Kidney (tissue), 22 donors: ENCODE measurements at places on chromosomes 12 and 14.

- peak overlapping the region; percentile 86 for H3K27ac ChIP-seq
- H3K4me1 ChIP-seq: no peaks in the 10 kb centered on the region
- no peaks in the 10 kb centered on the region for H3K36me3 ChIP-seq
- DNase-seq: no peak
These were observed 235.3 kb downstream of the CCDC91 start for GRCh38 chr12:28425526-28425925.

- DNase-seq: no peak
- H3K4me1 ChIP-seq: no peaks in the 10 kb centered on the region
- no peaks in the 10 kb centered on the region for H3K27me3 ChIP-seq
- H3K27ac ChIP-seq: no peak overlapping the region
- H3K36me3 ChIP-seq: no peaks in the 10 kb centered on the region
These were observed 372.9 kb downstream of the C12orf50 start for GRCh38 chr12:87656311-87656710.

DNA sequence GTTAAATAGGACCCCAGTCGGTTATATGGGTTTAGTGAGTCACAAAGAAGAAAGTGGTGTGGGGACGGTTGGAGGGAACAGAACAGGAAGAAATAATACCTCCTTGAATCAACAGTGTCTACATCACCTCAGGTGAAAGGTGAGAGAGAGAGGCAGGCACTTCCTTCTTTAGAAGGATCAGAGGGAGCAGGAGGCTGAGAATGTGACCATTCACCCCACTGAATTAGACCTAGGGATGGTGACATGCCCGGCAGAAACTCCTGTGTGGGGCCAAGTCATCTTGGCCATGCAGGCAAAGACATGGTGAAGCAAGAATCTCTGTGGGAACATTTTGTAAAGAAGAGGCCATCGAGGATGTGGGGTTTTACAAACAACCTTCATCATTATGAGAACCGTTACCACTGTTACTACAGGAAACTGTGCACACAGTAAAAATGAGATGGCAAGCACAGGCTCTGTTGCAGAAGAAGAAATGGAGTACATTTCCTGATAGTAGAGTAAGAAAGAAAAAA, 1196.9 kb downstream of the VRK1 start:
- H3K36me3 ChIP-seq: no peaks in the 10 kb centered on the region
- DNase-seq: no peak
- H3K27ac ChIP-seq: no peak overlapping the region
- no peaks in the 10 kb centered on the region for H3K27me3 ChIP-seq

DNA sequence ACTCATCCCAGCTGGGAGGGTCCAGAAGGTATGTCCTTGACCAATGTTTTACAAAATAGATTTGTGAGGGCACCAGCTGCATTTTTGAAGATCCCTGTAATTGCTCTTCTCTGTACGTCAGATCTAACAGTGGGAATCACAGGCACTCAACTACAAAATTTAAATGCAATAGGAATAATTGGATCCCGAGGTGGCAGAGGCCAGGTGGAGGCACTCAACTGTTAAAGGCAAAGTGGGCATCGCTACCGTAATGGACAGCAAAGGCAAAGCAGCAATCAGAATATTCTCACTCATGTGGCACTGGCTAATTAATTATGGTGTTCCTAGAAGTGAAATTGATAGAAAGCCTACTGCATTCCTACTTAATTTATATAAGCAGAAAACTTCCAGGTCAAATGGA, 27.9 kb upstream of the PSMC1 start:
- H3K4me3 ChIP-seq: no peak overlapping the region
- H3K36me3 ChIP-seq: no peaks in the 10 kb centered on the region
- H3K4me1 ChIP-seq: no peaks in the 10 kb centered on the region

GRCh38 chr12:93109551-93110203, 180.6 kb upstream of the EEA1 start:
- H3K27ac ChIP-seq: no peak overlapping the region
- H3K36me3 ChIP-seq: no peaks in the 10 kb centered on the region
- no peak for DNase-seq
- no peak overlapping the region for H3K4me3 ChIP-seq

DNA sequence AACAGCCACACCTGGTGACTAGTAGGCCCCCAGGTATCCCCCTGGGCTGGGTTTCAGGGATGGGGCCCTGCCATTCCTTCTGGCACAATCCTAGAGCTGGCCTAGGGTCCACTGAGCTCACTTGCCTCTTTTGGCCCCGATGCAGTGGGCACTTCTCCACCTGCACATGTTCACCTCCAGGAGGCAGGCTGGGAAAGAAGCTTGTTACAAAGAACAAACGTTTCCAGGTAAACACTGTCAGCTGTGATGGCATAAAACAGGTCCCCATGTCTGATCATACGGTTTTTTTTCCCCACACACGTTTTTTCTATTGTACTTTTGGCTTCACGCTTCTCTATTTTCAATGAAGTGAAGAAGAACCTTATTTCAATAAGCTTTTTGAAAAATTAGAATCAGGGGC, 15.8 kb upstream of the HVCN1 start:
- H3K4me3 ChIP-seq: no peak overlapping the region
- H3K27me3 ChIP-seq: no peaks in the 10 kb centered on the region
- DNase-seq: no peak
- H3K4me1 ChIP-seq: no peaks in the 10 kb centered on the region

DNA sequence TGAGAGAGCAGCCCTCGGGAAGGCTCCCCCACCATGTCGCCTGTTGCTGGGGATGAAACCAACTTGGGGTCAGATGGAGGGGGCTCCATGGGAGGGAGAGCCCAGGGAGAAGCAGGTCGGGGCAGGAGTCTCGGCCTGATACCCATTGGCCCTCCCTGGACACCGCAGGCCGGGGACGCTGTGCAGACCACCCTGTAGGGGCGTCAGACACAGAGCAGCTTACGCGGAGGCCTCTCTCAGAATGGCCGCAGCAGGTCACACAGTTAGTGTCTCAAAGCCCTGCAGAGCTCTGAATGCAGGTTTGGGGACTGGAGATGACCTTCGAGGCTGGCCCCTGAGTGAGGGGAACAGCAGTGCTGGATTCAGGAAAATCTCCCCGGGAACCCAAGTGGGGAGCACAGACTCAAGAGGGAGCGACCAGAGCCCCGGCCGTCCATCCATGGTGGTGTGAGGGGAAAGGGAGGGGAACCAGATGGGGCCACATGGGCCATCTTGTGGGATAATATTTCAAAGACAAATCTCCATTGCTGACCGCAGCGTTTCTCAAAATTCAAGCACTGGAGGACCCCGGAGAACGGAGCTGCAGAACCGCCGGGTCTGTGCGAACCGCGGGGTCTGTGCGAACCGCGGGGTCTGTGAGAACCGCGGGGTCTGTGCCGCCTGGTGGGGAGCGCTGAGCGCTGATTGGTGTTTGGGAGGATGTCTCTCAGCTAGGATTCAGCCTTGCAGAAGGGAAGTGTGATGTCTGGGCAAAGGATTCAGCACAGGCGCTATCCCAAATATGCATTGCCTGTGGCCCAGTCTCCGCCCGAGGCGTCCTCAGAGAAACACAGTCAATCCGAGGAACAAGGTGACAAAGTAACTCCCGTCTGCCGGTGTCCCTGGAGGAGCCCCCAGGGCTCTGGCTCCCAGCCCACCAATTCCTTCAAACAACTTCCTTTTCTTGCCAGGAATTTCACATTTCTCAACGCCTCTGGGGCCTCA, 324.4 kb upstream of the RTL1 start:
- no peaks in the 10 kb centered on the region for H3K36me3 ChIP-seq
- DNase-seq: no peak
- no peaks in the 10 kb centered on the region for H3K27me3 ChIP-seq
- H3K4me3 ChIP-seq: no peak overlapping the region
- no peak overlapping the region for H3K27ac ChIP-seq

DNA sequence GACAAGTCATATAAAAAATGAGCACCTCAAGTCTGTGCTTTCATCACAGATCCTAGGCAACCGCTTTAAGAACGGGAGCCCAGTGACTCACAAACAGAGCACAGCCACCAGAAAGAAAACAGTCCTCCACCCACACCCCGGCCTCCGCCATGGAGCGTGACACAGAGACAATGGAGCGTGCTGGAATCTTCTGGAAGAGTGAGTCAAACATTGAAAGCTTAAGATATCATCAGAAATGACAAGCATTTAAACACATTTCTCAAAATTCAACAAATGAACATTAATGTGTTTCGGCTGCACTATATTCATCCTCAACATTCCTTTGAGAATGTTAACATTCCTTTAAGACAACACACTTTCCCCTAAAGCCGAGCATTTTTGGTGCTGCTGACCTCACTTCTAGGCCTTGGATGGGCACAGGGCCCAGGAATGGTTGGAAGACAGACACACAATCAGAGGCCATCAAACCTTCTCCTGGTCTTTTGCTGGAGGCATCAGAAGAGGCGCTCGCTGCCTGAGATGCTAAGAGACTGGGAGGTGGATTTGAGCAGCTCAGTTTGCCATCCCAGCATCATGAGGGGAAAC, 23.6 kb upstream of the TMEM132D start:
- no peak for DNase-seq
- no peaks in the 10 kb centered on the region for H3K27me3 ChIP-seq
- H3K36me3 ChIP-seq: no peaks in the 10 kb centered on the region
- H3K4me3 ChIP-seq: no peak overlapping the region

GRCh38 chr12:68231229-68231628, 5.6 kb upstream of the IL26 start:
- no peaks in the 10 kb centered on the region for H3K36me3 ChIP-seq
- H3K4me3 ChIP-seq: no peak overlapping the region
- DNase-seq: no peak
- no peaks in the 10 kb centered on the region for H3K4me1 ChIP-seq
- no peak overlapping the region for H3K27ac ChIP-seq

GRCh38 chr12:71688961-71689570, 3.2 kb downstream of the TMEM19 start:
- H3K4me1 ChIP-seq: peaks cover 2% of the 10 kb centered on the region
- DNase-seq: no peak
- H3K4me3 ChIP-seq: peak overlapping the region; percentile 97
- no peaks in the 10 kb centered on the region for H3K36me3 ChIP-seq
- H3K27ac ChIP-seq: no peak overlapping the region

GRCh38 chr14:92632546-92633273, 115.7 kb downstream of the LGMN start:
- no peaks in the 10 kb centered on the region for H3K27me3 ChIP-seq
- H3K36me3 ChIP-seq: no peaks in the 10 kb centered on the region
- no peak overlapping the region for H3K27ac ChIP-seq
- DNase-seq: peak; percentile 52
- H3K4me1 ChIP-seq: no peaks in the 10 kb centered on the region

GRCh38 chr12:116000252-116000651, 277.2 kb downstream of the MED13L start:
- H3K4me3 ChIP-seq: no peak overlapping the region
- peaks cover 21% of the 10 kb centered on the region for H3K36me3 ChIP-seq
- H3K27me3 ChIP-seq: no peaks in the 10 kb centered on the region
- H3K4me1 ChIP-seq: no peaks in the 10 kb centered on the region

- H3K4me1 ChIP-seq: no peaks in the 10 kb centered on the region
- H3K4me3 ChIP-seq: no peak overlapping the region
- H3K27me3 ChIP-seq: peaks cover 26% of the 10 kb centered on the region
- no peak for DNase-seq
- H3K27ac ChIP-seq: no peak overlapping the region
These were observed 523 bp upstream of the SLC6A15 start for GRCh38 chr12:84913129-84913515.

DNA sequence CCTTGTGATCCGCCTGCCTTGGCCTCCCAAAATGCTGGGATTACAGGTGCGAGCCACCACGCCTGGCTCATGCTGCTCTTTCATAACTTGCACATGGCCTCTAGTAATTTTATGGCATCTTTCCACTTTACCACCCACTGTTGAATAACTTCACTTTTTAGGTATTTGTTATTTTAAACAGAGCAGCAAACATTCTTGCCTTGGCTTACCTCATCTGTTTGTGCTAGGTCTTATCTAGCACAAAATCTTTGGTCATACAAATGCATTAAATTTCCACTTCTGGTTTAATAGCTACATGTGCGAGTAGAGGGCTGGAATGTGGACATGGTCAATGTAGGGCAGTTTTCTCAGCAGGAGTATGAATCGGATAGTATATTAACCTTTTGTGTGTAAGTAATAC, 38.8 kb upstream of the ATF7IP start:
- no peak for DNase-seq
- no peak overlapping the region for H3K4me3 ChIP-seq
- H3K36me3 ChIP-seq: no peaks in the 10 kb centered on the region

DNA sequence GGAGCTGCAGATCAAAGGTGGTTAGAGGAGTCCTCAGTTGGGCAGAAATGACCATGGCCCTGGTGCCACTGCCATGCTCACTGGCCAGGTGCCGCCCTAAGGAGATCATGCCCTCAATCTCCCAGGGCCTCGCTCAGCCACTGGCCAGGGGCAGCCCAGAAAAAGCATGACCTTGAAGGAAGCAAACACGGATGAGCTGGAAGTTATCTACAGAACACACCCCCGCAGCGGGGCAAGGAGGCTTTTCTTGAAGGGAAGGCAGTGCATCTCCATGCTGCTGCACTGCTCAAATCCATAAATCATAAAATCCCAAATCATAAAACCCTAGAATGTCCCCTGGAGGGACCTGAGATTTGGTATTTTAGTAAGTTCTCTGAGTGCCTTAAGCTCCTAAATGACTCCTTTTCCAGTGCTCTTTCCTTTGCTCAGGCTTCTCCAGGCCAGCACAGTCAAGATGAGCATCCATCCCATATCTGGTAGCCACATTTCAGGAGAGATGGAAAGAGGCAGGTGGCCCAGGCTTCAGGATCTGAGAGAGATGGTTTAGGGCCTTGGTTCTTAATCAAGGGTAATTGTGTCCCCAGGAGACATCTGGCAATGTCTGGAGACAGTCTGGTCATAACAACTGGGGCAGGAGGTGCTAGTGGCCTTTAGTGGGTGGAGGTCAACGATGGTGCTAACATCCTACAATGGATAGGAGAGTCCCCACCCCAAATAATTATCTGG, 217.3 kb downstream of the RBM19 start:
- no peak overlapping the region for H3K27ac ChIP-seq
- H3K27me3 ChIP-seq: no peaks in the 10 kb centered on the region
- no peak for DNase-seq
- no peaks in the 10 kb centered on the region for H3K4me1 ChIP-seq
- no peaks in the 10 kb centered on the region for H3K36me3 ChIP-seq

DNA sequence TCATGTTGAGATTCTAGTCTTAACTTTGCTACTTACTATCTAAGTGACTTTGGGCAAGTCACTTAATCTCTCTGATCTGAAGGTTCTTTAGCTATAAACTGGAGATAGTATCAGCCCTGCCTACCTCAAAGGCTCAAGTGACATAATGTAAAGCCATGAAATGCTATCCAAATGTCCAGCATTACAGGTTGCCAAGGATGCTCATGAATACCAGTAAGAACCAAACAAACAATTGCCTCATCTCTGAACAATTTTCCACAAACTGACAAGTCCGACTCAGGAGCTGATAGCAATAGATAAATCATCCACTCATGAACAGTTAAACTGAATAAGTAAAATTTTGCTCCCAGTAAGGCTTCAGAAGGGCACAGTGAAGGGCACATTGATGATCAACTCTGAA, 51.5 kb downstream of the LMNTD1 start:
- H3K4me3 ChIP-seq: no peak overlapping the region
- H3K27ac ChIP-seq: no peak overlapping the region
- H3K27me3 ChIP-seq: no peaks in the 10 kb centered on the region
- H3K36me3 ChIP-seq: no peaks in the 10 kb centered on the region

- H3K27me3 ChIP-seq: no peaks in the 10 kb centered on the region
- no peak overlapping the region for H3K27ac ChIP-seq
- H3K4me3 ChIP-seq: no peak overlapping the region
- no peak for DNase-seq
- no peaks in the 10 kb centered on the region for H3K36me3 ChIP-seq
- H3K4me1 ChIP-seq: no peaks in the 10 kb centered on the region
These were observed 54.1 kb downstream of the CMKLR1 start for GRCh38 chr12:108285016-108285415.
